Naive thymus-derived CD8-positive, alpha-beta T cell (primary cell): ENCODE measurements at places on chromosomes 5 and 9. TPM values are rescaled to one million over a fixed set of nuclear protein-coding genes. Genes with fewer than 3 reads are reported as not detected.

- DNase-seq = no peak
These were observed 137.3 kb downstream of the ZNF462 start for GRCh38 chr9:107000218-107000617.

CDX1 gene
- total RNA-seq = not detected

DNA sequence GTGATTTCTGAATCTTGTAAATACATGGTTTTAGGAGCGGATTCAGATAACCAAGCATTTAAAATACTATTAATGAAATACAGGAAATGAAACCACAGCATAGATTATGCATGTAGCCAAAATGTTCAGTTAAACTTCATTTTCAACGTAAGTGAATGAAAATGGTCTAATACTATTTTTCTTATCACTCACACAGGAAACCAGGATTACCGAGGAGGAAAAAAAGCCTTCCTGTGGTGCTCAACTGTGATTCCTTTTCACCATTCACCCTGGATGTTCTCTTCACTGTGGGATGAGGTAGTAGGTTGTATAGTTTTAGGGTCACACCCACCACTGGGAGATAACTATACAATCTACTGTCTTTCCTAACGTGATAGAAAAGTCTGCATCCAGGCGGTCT lies 83.4 kb upstream of the ZNF169 start:
- DNase-seq = no peak

DNA sequence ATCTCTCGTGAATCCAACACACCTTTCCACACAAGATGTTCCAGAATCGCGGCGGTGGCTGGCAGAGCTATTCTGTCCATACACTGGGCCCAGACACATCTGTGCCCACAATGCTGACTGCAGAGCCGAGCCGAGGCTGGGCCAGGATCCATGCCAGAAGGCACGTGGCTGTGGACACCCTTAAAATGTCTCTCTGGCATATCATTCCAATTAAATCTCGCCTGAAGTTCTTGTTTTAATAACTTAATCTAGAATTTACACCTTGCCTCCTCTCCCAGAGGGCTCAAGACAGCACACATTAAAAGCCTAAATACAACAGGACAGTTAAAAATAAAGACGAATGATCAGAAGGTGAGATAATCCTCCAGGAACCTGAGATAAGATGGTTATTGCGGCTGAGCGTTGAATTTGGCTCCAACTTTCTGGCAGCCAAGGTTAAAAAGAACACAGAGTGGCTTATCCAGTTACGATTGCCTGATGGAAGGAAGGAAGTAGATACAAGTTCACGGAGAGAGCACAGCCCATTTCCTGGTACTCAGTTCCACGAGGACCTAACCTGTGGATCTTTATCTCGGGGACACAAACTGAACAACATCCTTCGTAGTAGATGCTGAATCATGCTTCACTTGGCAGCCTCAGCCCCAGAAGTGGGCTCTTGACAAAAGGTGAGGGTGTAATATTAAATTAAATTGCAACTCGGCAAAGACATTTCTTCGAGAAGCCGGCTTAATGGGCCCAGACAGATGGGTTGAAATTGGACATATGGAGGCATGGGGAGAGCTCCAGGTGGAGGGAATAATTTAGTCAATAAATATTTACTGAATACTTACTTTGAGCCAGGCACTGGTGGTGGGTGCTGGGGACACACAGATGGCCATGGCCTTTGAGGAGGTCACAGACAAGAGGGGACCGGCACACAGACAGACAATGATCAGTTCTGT lies 86.0 kb upstream of the TBC1D2 start:
- DNase-seq = no peak

ANKRD34B gene
- not detected for total RNA-seq

DNA sequence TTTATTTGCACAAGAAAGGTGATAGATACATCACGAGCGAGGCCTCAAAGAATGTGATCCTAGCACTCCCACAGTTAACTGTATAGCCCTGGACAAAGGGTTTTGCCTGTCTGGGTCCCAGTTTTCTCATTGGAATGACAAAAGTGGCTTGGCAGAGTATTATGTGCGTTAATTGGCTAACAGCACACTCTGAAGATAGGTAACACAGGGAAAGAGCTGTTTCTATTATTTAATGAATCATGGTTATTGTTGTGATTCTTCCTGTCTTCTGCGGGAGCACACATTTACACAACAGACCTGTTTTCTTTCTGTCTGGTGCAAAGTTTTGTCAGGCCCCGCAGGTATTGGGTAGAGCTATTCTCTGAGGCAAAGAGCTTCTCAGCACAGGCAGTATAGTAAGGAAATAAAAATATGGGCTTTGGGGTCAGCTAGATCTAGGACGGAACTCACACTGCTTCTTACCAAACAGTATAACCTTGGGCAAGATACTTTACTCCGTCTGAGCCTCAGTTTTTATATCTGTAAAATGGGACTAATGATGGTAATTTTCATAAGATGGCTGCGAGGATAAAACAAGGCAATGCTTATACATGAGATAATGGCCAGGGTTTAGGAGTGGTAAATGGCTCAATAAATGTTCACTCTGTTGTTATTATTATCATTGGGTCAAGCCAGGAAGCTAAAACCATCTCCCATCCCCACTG lies 78.9 kb downstream of the PLAC8L1 start:
- no peak for DNase-seq

DNA sequence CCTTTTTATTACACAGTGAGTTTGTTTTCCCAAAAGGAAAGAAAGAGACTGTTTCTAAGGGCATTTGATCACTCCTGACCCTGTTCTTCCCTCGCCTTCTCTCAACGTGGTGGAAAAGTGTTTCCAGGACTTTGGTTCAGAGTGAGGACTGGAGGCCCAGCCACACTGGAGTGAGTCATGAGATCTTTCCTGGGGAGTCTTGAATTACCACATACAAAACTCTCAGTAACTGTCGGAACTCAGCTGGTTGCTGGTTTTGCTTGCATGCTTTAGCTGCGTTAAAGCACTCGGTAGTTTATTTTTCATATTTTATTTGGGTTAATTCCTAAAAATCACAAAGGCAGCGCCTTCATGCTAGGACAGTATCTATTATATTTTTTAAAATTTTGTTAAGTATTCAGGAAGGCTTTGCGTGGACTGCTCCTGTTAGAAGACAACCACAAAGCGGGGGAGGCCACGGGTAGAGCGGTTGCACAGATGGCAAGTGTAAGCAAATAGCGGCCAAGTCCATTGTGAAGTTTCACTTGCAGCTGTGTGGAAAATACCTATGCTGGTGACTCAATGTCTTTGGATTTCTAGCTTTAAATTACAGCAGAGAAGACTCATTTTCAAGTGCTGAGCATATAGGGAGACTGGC lies 77.7 kb downstream of the ARSB start:
- no peak for DNase-seq

PCDHB3 gene
- total RNA-seq = not detected

DNA sequence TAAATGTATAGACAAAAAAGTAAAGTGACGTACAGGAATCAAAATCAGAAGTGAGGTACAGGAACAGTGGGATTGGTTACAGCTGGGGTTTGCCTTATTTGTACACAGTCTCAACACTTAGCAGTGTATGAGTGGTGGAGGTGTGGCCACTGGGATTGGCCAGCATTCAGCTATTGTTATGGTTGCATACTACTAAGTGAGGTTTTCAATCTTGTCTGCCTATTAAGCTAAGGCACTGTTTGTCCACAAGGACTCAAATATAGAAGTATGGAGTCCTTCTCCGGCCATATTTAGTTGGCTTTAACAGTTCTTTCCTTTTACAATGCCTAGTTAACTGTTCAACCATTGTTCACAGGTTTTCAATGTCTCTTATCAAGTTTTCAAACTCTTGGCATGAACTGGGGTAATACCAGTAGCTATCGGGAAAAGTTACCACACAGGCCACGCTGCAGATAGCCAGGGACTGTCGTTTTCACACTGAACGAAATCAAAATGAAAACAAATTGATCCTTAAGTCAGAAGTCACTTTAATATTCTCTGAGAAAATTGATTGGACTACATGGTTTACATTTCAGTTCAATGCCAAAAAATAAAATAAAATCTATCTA lies 176.0 kb upstream of the FREM1 start:
- no peak for DNase-seq

- no peak for DNase-seq
These were observed 42.1 kb downstream of the SEC61B start for GRCh38 chr9:99264070-99264680.

GRIA1 gene
- not detected for total RNA-seq
